Mucosa of descending colon (tissue), 3 donors: ENCODE measurements at places on chromosomes 2 and 18. TPM values are rescaled to one million over a fixed set of nuclear protein-coding genes. Genes with fewer than 3 reads are reported as not detected.

The HOXD12 gene
- total RNA-seq: not detected

The TSPYL6 gene
- not detected for total RNA-seq

The TGIF1 gene
- 67.2 TPM for total RNA-seq

The ZDBF2 gene
- 3.9 TPM for total RNA-seq

The CNTNAP5 gene
- not detected for total RNA-seq

The KRCC1 gene
- total RNA-seq: 37.2 TPM

The RBM44 gene
- total RNA-seq: 0.35 TPM

The GALR1 gene
- total RNA-seq: 0.06 TPM

The HNMT gene
- 62.9 TPM for total RNA-seq
